SJSA1 (cell line): ENCODE measurements at places on chromosomes 4 and X. TPM values are rescaled to one million over a fixed set of nuclear protein-coding genes. Genes with fewer than 3 reads are reported as not detected.

GRCh38 chrX:23851544-23851943 is 56.2 kb downstream of the APOO start:
- DNase-seq, result no peak

DNA sequence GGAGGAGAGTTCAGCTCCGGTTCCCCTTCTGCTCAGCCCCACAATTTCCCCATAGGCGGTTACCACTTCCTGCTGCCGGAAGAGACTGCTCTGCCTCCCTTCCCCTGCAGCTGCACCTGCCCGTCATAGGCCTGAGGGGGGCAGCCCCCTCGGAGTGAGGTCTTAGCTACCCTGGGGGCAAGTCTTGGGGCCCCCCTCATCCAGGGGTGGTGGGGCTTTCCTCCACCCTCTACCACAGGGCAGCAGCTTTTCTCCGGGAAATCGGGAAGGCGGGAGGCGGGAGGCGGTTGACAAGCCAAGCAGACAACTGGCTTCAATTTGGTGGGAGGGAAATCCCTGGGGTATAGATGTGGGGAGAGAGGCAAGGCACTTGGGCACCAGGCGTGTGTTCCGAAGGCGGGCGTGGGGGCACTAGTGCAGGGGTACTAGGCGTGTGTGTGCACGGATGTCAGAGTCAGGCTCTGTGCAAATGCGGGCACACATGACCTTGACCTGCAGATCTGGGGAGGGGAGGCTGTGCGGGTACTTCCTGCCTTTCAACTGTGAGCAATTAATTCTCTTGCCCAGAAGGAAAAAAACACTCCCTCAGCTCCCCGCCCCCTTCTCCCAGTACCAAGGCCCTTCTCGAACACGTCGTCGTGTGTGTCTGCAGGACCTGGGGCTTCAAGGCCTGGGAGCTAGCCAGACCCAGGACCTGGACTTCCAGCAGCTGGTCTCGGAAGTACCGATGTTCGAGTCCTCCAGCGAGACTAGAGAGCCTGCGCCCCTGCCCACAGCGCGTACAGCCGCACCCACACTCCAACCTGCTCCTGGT is 1.0 kb upstream of the ARHGAP4 start:
- DNase-seq, result no peak

- DNase-seq, result no peak
Observed at GRCh38 chr4:73070074-73070390, 516 bp upstream of the COX18 start.

- no peak for DNase-seq
Observed at GRCh38 chr4:101813604-101814003, 23.1 kb downstream of the BANK1 start.

GRCh38 chr4:104975617-104976016 is 171.1 kb upstream of the TET2 start:
- DNase-seq, result no peak

GRCh38 chr4:147332091-147332490 is 148.8 kb upstream of the EDNRA start:
- no peak for DNase-seq

DNA sequence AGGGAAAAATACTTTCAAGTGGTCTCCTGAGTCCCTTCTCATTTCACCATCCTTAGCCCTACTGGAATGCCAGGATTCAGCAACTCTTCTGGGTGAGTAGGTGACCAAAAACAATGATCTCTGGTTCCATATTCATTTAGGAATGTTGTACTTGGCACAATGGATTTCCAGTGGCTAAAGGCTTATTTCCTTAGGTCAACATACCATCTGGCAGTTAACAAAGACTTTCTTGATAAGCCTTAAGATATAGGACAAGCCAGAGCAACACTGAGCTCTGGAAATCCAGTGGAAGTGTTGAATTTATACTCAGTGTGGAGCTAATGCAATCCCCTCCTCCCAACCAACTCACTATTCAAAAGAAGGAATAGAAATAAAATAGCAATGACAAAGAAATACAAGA is 139.4 kb upstream of the EMCN start:
- DNase-seq, result no peak

- DNase-seq, result no peak
Observed at GRCh38 chr4:141435446-141436225, 200.7 kb upstream of the IL15 start.

DNA sequence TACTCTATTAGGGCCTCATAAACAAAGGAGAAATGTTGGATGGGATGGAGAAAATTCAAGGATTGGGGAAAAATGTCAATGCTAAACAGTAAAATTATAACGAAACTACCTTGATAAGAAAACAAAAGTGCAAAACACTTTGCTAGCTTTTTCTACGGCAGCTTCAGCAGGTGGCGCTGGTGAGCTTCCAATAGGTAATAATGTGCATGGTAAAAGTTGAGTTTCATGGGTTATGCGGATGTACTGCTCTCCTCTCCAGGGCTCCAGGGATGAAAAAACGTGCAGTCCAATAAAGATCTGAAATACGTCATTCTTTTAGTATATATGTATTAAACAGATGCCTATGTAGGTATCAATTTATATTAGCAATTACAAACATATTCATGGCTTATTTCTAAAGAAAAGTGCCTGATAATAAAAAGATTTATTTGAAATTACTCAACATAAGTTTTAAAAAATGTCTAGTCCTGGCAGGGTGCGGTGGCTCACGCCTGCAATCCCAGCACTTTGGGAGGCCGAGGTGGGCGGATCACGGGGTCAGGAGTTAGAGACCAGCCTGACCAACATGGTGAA is 239.6 kb downstream of the GRXCR1 start:
- DNase-seq, result peak; percentile 1

GRCh38 chr4:7367406-7367805 is 67.3 kb downstream of the PSAPL1 start:
- no peak for DNase-seq

The SMPX gene
- total RNA-seq, result not detected in 2 replicates

The ETNPPL gene
- total RNA-seq, result not detected in 2 replicates

The AIMP1 gene
- 48.2 and 57.0 TPM in 2 replicates for total RNA-seq

The FGF13 gene
- total RNA-seq, result 5.0 and 7.0 TPM in 2 replicates

The ARAP2 gene
- total RNA-seq, result 0.24 TPM in 1 of 2 replicates, not detected in the other

The AMBN gene
- not detected in 2 replicates for total RNA-seq

The CLDN22 gene
- total RNA-seq, result not detected in 2 replicates
